ENCODE measurements at places on chromosomes 4 and X.

DNA sequence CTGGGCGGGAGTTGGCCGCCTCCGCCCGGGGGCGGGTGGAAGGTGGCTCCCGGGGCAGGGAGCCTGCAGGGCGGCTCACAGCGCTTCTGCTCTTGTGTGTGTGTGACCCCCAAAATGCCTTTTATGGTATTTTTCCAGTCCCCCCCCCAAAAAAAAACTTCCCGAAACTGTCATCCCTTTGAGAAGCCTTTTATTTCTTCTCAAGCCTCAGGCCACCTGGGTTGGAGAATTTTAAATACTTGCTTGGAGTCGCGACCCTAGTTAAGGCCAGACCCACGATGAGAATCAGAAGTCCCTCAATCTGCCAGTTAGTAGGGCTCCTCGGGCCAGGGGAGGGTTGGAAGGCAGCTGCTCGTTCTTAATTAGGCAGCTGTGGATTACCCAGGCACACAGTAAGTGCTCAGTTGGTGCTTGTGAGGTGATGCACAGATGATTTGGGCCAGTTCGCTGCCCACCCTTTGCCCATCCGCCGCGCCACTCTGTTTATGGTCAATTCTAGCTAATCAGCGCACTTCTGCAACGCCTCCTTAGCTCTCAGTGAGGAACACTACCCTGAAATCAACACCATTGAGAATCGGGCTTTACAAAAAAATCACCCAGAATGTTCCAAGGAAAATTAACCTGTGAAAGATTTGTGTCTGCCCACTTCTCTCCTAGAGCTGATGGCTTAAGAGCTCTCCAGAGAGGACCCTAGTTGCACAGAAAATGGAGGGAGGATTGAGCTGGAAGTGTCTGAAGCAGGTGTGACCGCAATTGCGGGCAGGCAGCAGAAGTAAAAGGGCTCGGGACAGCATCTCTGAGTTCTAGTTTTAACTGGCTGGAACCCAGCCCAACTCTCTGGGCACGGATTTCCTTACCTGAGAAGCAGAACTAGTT is 648 bp upstream of the SCD5 start:
- no peak for DNase-seq

- DNase-seq = no peak
Observed at GRCh38 chr4:135354876-135355275, 1153.3 kb upstream of the PABPC4L start.

DNA sequence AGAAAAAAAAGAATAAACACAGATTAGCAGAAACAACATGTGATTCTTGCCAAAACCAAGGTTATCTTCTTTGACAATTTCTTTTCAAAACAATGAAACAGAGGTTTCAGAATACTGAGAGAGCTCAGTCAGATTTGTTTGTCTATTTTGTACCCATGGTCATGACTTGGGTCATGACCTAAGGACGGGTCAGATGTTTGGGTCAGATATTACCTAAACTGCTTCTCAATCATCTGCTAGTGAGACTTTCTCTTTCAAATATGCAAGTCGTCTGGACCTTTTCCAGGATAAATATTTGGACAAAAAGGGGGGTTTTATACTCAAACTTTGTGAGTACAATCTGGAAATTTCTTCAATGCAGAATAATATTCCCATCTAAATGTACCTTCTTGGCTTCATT is 148.3 kb upstream of the USP38 start:
- DNase-seq = no peak

- DNase-seq = no peak
Observed at GRCh38 chrX:118682258-118683014, 45.0 kb upstream of the IL13RA1 start.

DNA sequence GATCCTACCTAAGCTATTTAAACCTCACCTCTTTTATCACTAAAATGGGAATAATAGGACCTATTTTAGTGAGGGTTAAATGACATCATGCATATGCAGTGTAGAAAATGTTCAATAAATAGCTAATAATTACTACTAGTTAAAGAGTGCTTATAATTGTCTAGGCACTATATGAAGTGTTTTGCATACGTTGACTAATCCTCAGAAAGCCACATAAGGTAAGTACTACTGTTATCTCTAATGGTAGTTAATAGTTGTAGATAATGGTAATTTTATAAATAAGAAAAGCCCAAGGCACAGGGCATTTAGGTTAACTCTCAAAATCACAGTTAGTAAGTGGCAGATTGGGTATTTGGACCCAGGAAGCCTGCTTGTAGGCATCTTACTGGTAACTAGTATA is 47.4 kb upstream of the BOD1L1 start:
- DNase-seq = no peak

GRCh38 chr4:69830560-69831269 is 29.2 kb downstream of the SULT1E1 start:
- DNase-seq = no peak

DNA sequence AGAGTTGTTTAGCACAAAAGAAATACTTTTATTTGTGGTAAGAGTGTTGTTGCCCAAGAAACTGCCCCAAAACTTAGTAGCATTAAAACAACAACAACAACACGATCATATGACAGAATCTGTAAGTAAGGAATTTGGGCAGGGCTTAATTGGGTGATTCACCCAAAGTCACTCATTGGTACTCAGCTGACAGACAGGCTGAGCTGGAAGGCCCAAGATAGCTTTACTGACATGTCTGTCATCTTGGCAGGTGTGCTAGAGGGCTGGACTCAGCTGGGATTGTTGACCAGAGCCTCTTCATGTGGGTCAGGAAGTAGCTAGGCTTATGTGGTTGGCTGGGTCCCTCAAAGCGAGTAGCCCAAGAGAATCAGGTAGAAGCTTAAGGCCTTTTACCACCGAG is 52.3 kb downstream of the KIAA0232 start:
- DNase-seq = no peak

DNA sequence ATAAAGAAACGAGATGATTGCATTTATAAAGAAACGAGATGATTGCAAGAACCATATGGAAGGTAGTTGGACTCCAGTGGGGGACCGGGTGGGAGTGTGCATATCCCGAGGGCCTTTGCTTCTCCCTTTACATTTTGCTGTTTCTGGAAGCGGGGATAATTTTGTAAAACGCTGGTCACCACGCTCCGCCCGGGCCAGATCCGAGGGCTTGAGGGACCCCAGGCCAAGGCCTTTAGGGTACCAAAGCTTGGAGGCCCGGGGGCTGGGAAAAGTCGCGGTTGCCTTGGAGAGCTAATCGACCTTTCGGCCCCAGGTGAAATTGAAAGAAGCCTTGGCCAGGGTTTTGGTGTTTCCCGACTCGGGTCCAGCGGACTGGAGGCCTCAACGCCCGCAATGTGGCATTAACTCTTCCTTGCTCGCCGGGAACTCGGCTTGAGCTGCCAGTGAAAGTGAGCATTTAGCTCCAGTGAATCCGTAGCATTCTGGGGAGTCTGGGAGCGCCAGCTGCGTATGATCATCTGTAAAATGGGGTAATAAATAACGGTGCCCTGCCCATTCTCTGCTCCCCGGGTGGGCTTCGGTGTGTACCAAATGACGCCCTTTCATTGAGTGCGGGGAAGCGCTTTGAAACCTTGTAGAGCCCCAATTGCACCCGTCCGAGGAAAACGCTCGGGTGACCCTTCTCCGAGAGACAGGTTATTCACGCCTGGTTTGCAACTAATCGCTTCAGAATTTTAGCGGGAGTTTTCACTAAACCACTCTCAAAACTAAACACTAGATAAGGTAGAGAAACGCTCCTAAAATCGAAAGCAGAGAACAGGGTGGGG is 4.5 kb downstream of the NKX3-2 start:
- no peak for DNase-seq

GRCh38 chrX:87236830-87237440 is 280.7 kb upstream of the KLHL4 start:
- no peak for DNase-seq

- no peak for DNase-seq
Observed at GRCh38 chr4:91909963-91910362, 393.8 kb upstream of the GRID2 start.

- no peak for DNase-seq
Observed at GRCh38 chr4:79227860-79228259, 98.0 kb downstream of the NAA11 start.

GRCh38 chrX:25013632-25014365 is 2.0 kb downstream of the ARX start:
- no peak for DNase-seq
